Muscle of back (tissue), 13 donors: ENCODE measurements at places on chromosomes 7 and 10.
A peak's percentile ranks its signal among the peaks of the same experiment; 100 is the strongest.

DNA sequence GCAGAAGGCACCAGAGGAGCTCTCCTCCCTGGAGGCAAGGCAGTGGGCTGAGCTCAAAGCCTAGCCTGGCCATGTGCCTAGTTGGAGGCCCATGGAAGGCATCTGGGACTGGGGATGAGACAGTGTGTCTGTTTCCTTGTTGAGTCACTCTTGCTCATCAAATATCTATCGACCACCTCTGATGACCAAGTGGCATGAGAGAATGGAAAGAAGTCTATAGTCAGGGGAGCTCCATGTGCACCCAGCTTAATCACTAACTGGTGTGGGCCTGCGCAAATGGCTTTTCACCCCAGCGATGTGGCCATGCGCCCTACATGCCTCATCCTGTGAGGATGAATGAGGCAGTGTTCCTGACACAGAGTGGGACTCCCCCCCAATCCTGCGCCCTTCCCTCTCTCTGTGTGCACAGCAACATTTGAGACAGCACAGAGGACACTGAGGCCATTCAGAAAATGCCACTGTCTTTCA, 229.9 kb downstream of the RPS24 start:
- no peak for DNase-seq

DNA sequence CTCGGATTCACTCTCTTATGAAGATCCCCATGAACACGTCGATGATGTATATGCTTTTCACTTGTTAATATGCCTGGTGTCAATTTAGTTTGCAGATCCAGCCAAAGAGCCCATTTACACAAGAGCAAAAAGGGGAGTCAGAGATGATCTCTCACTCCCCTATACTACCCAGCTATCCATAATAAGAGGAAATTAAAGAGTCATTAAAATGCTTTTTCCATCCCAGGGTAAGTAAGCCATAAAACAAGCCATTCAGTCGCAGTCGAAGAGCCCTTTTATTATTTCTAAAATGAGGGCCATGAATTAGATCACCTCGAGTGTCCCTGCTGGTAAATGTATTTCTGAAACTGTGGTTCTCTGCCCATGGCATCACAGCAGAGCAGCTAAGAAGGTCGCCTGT, 41.2 kb downstream of the CHCHD3 start:
- DNase-seq: no peak

- DNase-seq: peak; percentile 83
Measured at GRCh38 chr10:77230194-77230593, 407.4 kb downstream of the KCNMA1 start.

GRCh38 chr7:55513868-55514267, 58.4 kb downstream of the VOPP1 start:
- DNase-seq: no peak

- no peak for DNase-seq
Measured at GRCh38 chr10:89613582-89613981, 31.5 kb downstream of the PANK1 start.

- DNase-seq: no peak
Measured at GRCh38 chr7:20083781-20084180, 133.4 kb downstream of the MACC1 start.
